ENCODE measurements at places on chromosomes 3 and 15. TPM values are rescaled to one million over a fixed set of nuclear protein-coding genes. Genes with fewer than 3 reads are reported as not detected.

Gene AEN
- total RNA-seq, result 17.8 TPM

Gene TARS3
- total RNA-seq, result 43.7 TPM

Gene IL20RB
- total RNA-seq, result 16.8 TPM

Gene FAM81A
- 15.5 TPM for total RNA-seq

Gene STXBP5L
- total RNA-seq, result 0.30 TPM

Gene ALS2CL
- 20.1 TPM for total RNA-seq

GRCh38 chr3:140530603-140531002 is 147.3 kb upstream of the TRIM42 start:
- H3K4me1 ChIP-seq, result no peaks in the 10 kb centered on the region
- no peak overlapping the region for H3K27ac ChIP-seq
- no peak overlapping the region for H3K4me3 ChIP-seq
- H3K27me3 ChIP-seq, result no peaks in the 10 kb centered on the region

DNA sequence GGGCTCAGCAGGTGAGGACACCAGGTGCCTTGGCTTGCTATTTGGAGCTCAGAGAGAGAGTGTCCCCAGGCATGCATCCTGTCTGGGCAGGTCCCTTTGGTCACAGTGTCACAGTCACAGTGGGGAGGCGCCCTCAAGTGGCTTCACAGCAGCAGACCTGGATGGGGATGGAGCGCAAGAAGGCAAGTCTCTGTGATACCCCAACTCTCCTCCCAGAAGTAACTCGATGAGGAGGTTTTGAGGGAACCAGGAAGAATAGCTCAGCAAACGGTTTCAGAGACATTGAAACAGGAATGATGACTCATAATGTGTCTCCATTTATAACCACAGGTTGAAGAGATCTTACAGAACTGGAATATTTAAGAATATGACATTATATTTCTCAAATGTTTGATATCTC is 66.5 kb upstream of the SH3GL3 start:
- H3K27ac ChIP-seq, result no peak overlapping the region
- no peaks in the 10 kb centered on the region for H3K4me1 ChIP-seq
- peaks cover 43% of the 10 kb centered on the region for H3K27me3 ChIP-seq
- H3K4me3 ChIP-seq, result no peak overlapping the region
- H3K36me3 ChIP-seq, result no peaks in the 10 kb centered on the region

DNA sequence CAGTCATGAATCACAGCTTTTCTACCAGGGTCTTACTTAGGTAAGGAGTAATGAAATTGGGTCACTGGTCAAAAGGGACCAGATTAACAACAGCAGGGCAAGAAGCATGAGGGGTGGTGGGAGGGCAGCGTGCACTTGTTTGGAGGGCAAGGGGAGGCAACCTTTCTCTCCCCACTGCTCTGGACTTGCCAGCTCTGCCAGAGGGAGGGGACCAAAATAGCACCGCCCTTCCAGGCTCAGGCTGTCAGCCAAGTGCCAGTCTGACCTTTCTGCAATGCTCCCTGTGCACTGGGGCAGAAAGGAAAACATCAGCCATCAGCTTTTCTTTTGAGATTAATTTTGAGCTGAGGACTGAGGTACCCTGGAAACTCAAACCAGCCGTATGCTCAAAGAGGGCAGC is 4.5 kb upstream of the ULK3 start:
- peak overlapping the region; percentile 8 for H3K27ac ChIP-seq
- H3K36me3 ChIP-seq, result no peaks in the 10 kb centered on the region
- DNase-seq, result no peak
- H3K27me3 ChIP-seq, result no peaks in the 10 kb centered on the region
- H3K4me3 ChIP-seq, result no peak overlapping the region
- H3K4me1 ChIP-seq, result peaks cover 7% of the 10 kb centered on the region

- no peak for DNase-seq
- no peak overlapping the region for H3K27ac ChIP-seq
- H3K36me3 ChIP-seq, result no peaks in the 10 kb centered on the region
- H3K27me3 ChIP-seq, result no peaks in the 10 kb centered on the region
- H3K4me1 ChIP-seq, result peaks cover 9% of the 10 kb centered on the region
Measured at GRCh38 chr3:120077731-120078130, 16.5 kb downstream of the GSK3B start.

- no peaks in the 10 kb centered on the region for H3K27me3 ChIP-seq
- peak; percentile 69 for DNase-seq
- H3K4me1 ChIP-seq, result peaks cover 65% of the 10 kb centered on the region
- H3K36me3 ChIP-seq, result no peaks in the 10 kb centered on the region
Measured at GRCh38 chr3:141370065-141370533, 1.8 kb downstream of the ZBTB38 start.

DNA sequence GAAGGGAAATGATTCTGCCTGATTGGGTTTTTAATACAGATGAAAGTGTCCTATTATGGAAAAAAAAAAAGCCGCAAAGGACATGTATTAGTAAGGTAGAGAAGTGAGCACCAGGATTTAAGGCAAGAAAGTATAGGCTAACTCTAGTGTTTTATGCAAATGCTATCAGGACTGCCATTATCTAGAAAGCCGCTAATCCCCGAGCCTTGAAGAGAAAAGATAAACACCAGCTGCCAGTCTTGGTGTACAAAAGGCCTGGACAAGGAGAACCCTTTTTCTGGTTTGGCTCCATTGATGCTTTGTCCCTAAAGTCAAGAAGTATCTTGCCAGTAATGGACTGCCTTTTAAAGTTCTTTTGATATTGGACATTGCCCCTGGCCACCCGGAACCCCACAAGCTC is 8.6 kb upstream of the TRIM59 start:
- no peaks in the 10 kb centered on the region for H3K27me3 ChIP-seq
- no peaks in the 10 kb centered on the region for H3K36me3 ChIP-seq
- DNase-seq, result no peak
- H3K4me1 ChIP-seq, result no peaks in the 10 kb centered on the region
- H3K27ac ChIP-seq, result no peak overlapping the region

GRCh38 chr3:143234526-143234925 is 115.0 kb downstream of the CHST2 start:
- H3K4me1 ChIP-seq, result no peaks in the 10 kb centered on the region
- no peak overlapping the region for H3K4me3 ChIP-seq
- DNase-seq, result no peak
- H3K27me3 ChIP-seq, result no peaks in the 10 kb centered on the region
- no peak overlapping the region for H3K27ac ChIP-seq

DNA sequence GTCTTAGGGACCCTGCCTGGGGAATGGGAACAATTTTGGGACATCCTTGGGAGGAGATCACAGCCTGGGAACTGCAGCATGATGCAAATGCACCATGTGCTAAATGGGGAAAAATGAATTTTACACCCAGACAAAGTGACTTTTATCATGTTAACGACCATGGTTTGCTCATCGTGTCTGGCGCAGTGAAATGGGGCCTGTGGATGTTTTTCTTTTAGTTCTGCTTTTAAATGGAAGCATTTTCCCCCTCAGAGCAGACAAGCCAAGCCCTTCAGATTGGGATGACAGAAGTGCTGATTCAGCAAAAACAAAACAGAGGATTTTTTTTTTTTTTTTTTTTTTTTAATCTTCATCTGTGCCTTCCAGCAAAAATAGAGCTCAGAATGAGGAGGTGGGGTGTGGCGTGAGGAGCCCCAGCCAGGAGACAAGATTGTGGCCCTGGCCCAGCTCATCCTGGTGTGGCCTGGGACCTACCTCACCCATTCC is 14.3 kb upstream of the CACNA2D2 start:
- no peak overlapping the region for H3K4me3 ChIP-seq
- H3K27ac ChIP-seq, result no peak overlapping the region
- H3K36me3 ChIP-seq, result no peaks in the 10 kb centered on the region
- no peaks in the 10 kb centered on the region for H3K27me3 ChIP-seq
- no peak for DNase-seq

GRCh38 chr3:29898171-29898965 is 617.5 kb downstream of the RBMS3 start:
- H3K27ac ChIP-seq, result no peak overlapping the region
- H3K27me3 ChIP-seq, result no peaks in the 10 kb centered on the region
- H3K4me3 ChIP-seq, result no peak overlapping the region
- H3K4me1 ChIP-seq, result no peaks in the 10 kb centered on the region

DNA sequence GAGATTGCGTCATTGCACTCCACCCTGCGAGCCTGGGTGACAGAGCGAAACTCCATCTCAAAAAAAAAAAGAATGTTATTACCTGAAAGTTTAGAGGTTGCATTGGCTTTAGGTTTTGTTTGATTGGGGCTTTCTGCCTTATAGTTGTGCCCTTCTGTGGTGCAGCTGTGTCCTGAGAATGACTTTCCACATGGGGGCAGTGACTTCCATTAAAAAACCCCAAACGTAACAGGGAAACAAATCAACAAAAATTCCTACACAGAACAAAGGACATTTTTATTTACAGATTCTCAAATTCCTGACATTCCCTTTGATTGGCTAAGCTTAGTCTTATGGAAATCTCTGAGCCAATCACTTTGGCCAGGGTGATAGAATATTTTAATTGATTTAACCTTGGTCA is 154.1 kb upstream of the GPR149 start:
- H3K36me3 ChIP-seq, result no peaks in the 10 kb centered on the region
- no peak overlapping the region for H3K4me3 ChIP-seq

DNA sequence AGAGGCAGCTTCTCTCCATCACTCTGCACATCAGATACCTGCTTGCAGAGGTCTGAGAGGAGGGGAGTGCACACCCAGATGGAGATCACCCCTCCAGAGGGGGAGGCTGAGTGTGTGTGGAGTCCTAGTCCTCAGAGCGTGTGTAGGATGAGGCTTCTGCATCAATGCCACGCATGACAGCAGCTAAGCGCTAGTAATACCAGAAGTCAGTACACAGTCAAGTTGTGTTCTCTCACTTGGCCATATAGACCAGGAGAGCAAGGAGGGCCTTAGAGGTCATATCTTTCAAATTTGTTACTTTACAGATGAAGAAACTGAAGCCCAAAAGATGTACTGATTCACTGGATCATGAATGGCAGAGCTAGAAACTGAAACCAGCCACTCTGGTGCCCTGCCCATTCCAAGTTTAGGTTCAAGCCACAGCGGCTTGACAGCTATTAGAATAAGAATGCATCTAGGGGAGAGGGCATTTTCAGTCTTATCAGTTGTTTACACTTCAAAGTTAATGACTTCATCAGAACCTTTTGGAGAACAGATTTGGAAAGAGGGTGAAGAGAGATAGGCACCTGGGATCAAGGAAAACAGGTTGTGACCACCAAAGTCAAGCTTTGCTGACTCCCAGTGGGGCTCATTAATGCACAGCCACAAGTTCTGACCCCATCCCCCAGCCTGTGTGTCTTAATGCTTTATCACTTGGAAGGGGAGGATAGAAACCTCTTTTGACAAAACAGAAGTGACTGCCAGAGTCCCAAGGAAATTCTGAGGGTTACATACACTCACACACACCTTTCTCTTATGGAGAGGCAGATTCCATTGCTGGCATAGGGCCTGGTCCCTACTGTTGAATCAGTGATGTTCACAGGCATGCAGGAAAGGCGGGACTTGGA is 310.3 kb downstream of the CHST2 start:
- H3K27me3 ChIP-seq, result no peaks in the 10 kb centered on the region
- H3K27ac ChIP-seq, result no peak overlapping the region
- H3K4me1 ChIP-seq, result no peaks in the 10 kb centered on the region

DNA sequence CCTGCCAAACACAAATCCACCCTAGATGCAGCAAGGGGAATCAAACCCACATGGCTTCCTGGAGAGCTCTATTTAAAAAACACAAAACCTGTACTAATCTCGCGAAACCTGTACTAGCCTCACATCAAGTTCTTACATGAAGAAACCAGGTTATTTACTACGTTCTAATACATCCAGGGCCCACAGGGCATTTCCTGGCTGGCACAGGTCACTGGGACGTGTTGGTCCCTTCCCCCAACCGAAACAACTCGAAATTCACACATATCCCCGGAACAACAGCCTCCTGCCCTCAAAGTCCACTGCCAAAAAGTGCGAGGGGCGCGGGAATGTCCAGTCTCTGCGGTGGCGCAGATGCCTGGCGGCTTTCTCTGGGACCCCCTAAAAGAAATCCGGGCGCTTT is 955 bp downstream of the CDCP1 start:
- peaks cover 31% of the 10 kb centered on the region for H3K27me3 ChIP-seq
- H3K4me1 ChIP-seq, result peaks cover 13% of the 10 kb centered on the region
- peak overlapping the region; percentile 21 for H3K4me3 ChIP-seq
- no peaks in the 10 kb centered on the region for H3K36me3 ChIP-seq
- H3K27ac ChIP-seq, result no peak overlapping the region

GRCh38 chr3:129343643-129344360 is 65.1 kb downstream of the HMCES start:
- peaks cover 30% of the 10 kb centered on the region for H3K4me1 ChIP-seq

DNA sequence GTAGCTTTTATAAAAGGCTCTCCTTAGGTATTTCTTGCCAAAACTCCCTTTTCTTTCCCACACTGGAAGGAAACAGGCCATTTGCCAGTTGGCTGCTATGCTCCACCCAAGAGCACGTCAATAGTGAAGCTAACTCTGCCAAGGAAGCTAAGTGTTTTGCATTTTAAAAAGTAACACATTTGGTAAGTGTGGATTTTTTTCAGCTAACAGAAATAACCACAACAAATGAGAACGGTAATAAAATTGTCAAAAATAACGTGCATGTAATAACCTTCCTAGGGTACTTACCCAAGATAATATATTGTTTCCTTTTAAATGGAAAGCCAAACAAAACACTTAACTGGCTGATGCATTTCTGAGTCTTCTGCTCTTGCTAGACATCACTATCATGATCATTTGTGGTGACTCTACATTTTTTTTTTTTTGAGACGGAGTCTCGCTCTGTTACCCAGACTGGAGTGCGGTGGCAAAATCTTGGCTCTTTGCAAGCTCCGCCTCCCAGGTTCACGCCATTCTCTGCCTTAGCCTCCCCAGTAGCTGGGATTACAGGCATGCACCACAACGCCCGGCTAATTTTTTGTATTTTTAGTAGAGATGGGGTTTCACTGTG is 4.6 kb downstream of the DPP8 start:
- no peaks in the 10 kb centered on the region for H3K36me3 ChIP-seq
- peaks cover 20% of the 10 kb centered on the region for H3K4me1 ChIP-seq
- no peaks in the 10 kb centered on the region for H3K27me3 ChIP-seq
- peak overlapping the region; percentile 21 for H3K27ac ChIP-seq
- peak overlapping the region; percentile 23 for H3K4me3 ChIP-seq

DNA sequence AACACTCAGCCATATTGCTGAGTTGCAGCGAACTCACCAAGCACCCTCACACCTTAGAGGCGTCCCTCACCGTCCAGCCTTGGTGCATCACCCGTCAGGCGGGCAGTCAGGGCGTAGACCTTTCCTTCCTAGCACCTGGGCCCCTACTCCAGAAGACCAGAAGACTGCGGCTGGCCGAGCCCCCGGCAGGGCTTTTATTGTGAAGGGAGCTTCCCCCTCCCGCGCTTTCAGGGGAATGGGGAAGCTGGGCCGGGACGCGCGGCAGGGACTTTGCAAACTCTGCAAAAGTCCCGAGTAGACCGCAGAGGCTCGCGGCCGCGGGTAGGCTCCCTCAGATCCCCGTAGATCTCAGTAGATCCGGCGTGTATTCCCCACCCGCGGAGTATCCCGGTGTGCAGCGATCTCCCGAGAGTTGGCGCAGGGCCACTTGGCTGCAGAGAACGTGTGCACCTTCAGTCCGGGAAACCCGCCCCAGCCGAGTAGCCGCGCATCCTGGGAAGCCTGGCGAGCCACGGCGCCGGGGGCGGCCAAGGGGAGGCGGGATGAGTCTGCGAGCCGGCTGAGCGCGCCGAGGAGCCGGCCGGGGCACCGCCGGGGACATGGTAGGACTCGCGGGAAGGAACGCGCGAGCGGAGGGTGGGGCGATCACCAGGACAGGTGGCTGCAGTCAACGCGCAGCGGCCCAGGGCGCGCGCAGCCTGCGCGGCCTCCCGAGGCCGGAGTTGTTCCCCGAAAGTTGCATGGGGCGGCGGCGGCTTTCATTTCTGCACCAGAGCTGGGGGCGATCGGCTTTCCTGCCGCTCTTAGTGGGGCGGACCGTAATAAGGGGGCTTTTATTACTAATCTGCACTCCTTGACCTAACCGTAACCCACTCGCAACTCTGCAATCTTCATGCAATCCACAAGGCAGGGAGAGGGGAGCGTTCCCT is at the start of gene GASK1A:
GASK1A (plus strand) TSS at position 268 of the 929 bp plus-strand sequence; CDS start at position 600, 332 bp downstream.
- DNase-seq, result peak; percentile 40
- no peaks in the 10 kb centered on the region for H3K27me3 ChIP-seq
- no peaks in the 10 kb centered on the region for H3K4me1 ChIP-seq
- peak within 1 kb of the TSS; percentile 52 for H3K27ac ChIP-seq
- no peaks in the 10 kb centered on the region for H3K36me3 ChIP-seq
- peak within 1 kb of the TSS; percentile 56 for H3K4me3 ChIP-seq
